ENCODE measurements at places on chromosomes 4 and X.
A peak's percentile ranks its signal among the peaks of the same experiment; 100 is the strongest.

- peak; percentile 8 for DNase-seq
Observed at GRCh38 chrX:136176399-136176825, 29.1 kb downstream of the FHL1 start.

GRCh38 chr4:144360146-144360793, 219.8 kb upstream of the GYPA start:
- DNase-seq = no peak

- DNase-seq = no peak
Observed at GRCh38 chr4:144565527-144566195, 80.3 kb upstream of the HHIP start.

- no peak for DNase-seq
Observed at GRCh38 chrX:153560000-153560399, 38.9 kb downstream of the CCNQ start.

- DNase-seq = no peak
Observed at GRCh38 chr4:52869196-52869595, 7.1 kb downstream of the RASL11B start.

DNA sequence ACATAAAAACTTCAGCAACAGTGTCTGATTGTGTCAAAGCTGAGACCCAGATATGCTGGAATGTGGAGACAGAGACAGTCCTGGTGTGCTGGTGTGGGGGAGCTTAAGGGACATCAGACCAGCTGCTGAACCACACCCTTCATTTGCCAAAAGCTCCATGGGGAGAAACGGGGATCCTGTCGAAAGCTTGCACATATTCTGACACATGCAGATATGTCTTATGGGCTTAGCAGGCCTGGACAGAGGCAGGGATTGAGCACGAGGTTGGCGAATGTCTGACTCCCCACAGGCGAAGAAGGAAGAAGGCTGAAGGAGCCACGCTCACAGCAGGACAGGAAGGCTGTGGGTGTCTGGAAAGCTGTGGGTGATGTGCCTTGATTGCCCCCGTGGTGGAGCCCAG, 72.1 kb upstream of the ACSL1 start:
- DNase-seq = no peak

- no peak for DNase-seq
Observed at GRCh38 chr4:166014411-166014810, 141.4 kb downstream of the TLL1 start.

GRCh38 chr4:35867057-35867456, 377.3 kb downstream of the ARAP2 start:
- no peak for DNase-seq

DNA sequence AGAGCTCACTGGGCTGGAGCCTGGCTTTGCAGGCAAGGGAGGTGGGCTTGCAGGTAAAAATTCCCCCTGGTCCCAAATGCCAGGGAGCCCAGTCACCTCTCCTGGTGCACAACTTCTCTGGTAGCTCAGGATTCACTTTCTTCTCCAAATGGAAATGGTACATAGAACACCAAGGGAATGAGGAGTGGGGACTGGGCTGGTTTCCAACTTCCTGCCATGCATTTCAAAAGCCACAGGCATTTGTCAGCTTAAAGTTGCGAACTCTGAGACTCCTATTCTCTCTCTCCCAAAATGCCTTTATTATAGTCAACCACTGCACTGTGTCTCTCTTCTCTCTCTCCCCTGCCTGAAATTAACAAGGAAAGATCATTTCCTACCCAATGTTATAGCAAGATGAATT, 177.3 kb downstream of the GRIA3 start:
- DNase-seq = no peak

- no peak for DNase-seq
Observed at GRCh38 chr4:155975511-155975910, 21.8 kb upstream of the CTSO start.

DNA sequence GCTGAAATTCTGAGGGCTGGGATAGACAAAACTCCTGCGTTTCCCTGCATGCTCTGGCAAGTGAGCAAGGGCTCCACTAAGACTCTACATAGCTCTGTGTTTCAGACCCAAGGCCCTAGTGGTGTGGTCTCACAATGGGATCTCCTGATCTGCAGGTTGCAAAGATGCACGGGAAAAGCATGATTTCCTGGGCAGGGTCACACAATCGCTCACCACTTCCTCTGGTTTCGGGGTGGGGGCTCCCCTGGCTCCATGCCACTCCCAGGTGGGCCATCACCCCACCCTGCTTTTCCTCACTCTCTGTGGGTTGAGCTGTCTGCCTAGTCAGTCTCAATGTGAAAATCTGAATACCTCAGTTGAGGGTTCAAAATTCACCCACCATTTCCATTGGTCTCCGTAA, 111.5 kb downstream of the KLF8 start:
- DNase-seq = no peak

DNA sequence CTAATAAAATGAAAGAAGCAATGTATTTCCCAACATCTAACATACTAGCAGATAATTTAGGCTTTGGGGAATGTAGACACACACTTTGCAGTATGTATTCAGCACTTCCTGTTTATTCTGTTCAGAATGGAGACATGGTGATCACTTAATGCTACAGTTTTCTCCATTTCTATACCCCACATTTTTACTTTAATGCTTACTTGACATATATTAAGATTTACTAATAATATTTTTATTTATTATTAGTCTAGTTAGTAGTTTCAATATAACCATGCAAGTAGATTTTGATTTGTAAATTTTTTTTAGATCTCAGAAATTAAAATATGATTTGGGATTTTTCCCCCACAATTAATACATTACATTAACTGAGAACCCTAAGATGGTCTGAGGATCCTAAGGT, 98.4 kb downstream of the PRSS12 start:
- no peak for DNase-seq

DNA sequence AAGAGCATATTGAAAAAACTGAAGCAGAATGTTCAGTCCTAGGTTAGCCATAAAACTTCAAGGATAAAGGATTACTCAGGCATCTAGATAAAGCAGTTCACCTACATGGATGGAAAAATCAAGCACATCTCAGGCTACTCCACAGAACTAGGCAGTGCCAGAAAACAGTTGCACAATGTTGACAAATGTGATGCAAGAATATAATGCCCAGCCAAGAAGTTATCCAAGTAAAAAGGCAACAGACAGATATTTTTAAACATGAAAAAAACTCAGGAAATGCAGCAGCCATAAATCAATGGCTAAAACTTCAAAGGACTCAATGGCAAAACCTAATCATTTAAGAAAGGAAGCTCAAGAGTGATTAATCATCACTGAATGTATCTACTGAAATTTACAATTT, 456.0 kb upstream of the FAM241A start:
- DNase-seq = no peak

DNA sequence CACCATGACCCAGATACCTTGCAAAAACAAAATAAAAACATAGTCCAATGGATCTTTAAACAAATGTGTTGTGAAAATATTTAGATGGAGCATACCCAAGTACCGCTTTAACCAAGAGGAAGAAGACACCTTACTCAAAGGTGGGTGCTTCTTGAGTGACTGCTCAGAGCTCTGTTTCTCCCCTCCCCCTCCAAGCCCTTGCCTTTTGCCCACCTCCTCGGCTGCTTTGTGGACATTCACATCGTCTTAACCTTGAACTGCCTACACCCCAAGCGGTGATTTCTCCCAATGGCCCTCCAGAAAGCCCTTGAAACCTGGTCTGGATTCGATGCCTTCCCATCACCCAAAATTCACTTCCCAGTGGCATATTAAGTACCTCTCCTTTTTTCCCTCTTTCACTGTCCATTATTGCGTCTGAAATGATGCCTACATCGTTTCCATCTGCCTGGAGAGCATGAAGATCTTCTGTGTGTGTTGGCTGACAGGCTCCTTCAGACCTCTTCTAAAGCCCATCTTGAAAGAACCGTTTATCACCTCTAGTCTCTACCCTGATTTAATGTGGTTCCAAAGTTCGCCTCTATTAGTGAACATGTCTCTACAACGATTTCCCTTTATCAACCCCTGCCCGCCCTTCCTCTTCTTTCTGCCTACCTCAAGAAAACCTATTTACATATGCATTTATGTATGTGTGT, 968 bp downstream of the GPRIN3 start:
- DNase-seq = no peak

DNA sequence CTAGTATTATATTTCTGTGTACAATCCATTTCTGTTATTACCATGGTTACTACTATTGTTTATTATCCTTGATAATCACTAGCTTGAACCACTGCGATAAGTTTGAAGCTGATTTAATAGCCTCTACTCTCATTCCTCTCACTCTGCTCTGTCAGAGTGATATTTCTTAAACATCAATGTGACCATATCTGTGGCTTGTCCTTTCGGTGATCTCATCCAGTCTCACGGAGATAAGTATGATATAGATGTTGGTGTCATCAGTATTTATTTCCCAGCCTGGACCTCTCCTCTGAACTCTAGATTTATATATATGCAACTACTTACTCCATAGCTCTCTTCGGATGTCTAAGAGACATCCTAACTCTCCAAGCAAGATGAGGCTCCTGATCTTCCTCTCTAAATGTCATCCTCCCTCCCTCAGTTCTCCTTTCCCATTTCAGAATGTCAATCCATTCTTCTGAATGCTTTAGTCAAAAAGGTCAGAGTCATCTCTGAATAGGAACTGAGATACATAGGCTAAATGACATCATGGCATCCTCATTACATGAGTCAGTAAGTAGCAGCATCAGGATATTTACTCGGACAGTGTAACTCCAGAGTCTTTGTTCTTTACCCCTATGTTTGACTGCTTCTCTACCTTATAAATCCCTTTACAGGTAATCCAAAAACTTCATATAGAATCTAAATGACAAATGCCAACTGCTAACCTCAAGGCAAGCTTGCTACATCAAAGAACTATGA, 129.5 kb downstream of the PACRGL start:
- DNase-seq = no peak

DNA sequence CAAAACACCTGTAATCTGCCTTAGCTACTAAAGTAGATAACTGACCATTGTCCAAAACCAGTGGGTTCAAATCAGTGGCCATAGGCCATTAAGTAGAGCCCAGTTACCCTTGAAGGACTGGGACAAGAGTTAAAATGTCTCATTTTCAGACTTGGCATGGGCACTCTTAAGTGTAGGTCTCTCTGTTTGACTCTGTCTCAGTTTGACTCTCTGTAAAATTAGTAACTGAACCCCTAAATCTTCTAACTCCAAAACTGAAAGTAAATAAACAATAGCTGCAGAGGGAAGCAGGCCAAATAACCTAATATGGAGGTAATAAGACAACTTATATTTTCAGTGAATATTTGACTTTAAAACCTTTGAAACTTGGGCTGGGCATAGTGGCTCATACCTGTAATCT, 89.1 kb downstream of the SLC16A2 start:
- DNase-seq = no peak

DNA sequence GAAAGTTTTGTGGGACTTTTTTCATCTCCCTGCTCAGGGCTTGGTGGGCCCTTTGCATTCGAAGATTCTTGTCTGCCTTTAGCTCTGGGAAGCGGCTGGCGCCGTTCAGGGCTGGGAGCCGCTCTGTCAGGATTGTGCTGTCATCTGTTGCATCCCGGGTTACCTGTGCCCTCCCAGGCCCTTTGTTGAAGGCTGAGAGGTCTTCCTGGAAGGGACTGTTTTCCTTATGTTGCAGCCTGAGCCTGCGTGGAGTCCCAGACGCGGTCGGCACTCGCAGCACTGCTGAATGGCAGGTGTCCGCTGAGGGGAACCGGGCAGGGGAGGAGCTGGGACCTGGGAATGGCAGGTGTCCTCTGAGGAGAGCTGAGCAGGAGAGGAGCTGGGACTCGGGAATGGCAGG, 15.9 kb downstream of the RGS12 start:
- no peak for DNase-seq

GRCh38 chr4:99352602-99353537, at the start of gene ADH1C:
Gene ADH1C (minus strand): TSS chr4:99352746. CDS start chr4:99352675, 71 bp downstream.
- DNase-seq = no peak

- no peak for DNase-seq
Observed at GRCh38 chr4:165692082-165692481, 181.0 kb upstream of the TLL1 start.

GRCh38 chrX:146863566-146863965, 49.0 kb upstream of the CXorf51A start:
- no peak for DNase-seq

DNA sequence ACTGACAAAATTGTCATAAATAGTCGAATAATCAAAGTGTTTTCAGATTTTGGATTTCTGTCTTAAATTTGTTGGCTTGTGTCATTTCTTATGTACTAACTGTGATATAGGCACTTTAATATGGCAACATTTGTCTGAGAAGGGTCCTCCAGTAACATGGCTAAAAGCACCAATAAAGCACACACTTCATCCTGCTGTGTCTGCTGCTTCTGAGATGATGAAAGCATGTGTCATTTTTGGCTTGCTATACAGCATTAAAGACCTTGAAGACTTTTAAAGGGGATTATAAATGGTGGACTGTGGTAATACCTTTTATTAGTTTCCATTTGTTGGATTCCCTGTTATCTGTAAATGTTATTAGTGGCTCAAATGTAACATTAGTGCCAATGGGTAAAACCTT, 551.8 kb upstream of the GRID2 start:
- no peak for DNase-seq

DNA sequence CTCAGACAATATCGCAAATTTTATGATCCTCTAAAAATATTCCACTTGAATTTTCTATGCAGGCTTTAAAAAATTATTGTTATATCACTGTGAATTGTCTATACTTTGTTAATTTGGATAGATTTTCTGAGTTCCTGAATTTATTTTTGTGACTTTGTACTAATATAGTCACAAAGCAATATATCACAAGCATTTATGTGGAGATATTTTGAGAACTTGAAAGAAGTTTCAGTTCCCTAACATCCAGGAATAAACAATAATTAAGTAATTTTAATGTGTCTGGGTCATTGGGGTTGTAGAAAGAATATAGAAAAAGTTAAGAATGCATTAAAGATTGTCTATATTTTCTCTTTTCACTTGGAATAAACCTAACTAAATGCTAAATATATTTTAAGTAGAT, 32.0 kb downstream of the CXCL8 start:
- DNase-seq = no peak

DNA sequence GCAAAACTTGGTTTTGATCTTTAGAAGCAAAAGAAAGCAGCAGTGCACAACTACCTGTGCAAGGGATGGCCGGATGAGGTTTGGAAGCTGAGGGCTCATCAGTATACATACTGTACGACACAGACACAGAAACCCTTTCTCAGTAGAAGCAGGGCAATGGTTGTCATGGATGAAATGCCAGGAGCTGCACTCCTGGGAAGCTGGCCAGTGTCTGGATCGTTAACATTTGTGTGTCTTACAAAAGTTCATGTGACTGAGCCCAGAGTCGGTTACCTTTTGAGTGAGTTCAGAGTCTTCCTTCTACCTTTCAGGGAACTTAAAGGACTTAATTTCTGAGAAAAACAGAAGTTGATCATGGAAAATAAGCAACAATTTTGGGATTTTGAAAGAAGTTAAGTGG, 230.3 kb downstream of the APBB2 start:
- no peak for DNase-seq

- DNase-seq = no peak
Observed at GRCh38 chr4:152346526-152346925, 189.4 kb downstream of the FBXW7 start.

All from T1000 (cell line).